Cardiac fibroblast (primary cell): ENCODE measurements at places on chromosomes 7 and 10.

- DNase-seq: peak; percentile 88
These were observed 7.8 kb downstream of the HPS6 start for GRCh38 chr10:102072673-102073527.

DNA sequence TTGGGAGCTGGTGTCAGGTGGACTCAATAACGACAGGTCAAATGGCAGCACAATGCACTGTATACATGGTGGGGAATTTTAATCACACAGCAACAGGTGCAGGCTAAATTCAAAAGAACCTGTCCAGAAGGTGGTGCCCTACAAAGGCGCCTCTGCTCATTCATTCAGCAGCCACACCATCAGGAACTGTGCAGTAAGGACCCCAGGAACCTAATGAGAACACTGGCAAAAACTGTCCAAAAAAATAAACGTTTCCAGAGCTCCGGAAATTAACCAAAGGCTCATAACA lies 21.9 kb upstream of the CRYGN start:
- no peak for DNase-seq

- no peak for DNase-seq
These were observed 233.6 kb downstream of the TRIL start for GRCh38 chr7:28724563-28724962.

GRCh38 chr10:73099141-73099540 lies 2.5 kb upstream of the P4HA1 start:
- no peak for DNase-seq

DNA sequence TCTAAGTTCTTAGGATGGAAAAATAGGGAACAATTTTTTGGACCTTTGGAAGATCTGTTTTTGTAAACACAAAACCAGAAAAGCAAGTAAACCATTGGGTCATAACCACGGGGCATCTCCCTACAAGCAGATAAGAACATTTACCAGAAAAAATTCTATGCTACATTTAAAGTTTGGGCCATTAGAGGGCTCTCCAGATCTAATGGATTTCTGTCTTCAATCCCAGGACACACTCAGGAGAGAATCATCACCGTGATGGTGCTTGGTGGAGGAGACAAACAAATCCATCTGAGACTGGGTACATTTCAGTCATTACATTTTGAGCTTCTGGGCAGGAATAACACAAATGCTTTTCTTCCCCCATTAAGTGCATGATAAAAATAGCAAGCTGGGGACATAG lies 178.4 kb upstream of the TARP start:
- peak; percentile 67 for DNase-seq
